Stimulated activated CD4-positive, alpha-beta T cell treated with anti-CD3 and anti-CD28 coated beads, TNF-alpha, amount 100 ng/mL, for 4 hours (primary cell): ENCODE measurements at places on chromosomes 16 and 17.

- DNase-seq: no peak
Measured at GRCh38 chr16:53583401-53583800, 80.4 kb upstream of the AKTIP start.

- DNase-seq: no peak
Measured at GRCh38 chr16:53069772-53070171, 15.0 kb downstream of the CHD9 start.

DNA sequence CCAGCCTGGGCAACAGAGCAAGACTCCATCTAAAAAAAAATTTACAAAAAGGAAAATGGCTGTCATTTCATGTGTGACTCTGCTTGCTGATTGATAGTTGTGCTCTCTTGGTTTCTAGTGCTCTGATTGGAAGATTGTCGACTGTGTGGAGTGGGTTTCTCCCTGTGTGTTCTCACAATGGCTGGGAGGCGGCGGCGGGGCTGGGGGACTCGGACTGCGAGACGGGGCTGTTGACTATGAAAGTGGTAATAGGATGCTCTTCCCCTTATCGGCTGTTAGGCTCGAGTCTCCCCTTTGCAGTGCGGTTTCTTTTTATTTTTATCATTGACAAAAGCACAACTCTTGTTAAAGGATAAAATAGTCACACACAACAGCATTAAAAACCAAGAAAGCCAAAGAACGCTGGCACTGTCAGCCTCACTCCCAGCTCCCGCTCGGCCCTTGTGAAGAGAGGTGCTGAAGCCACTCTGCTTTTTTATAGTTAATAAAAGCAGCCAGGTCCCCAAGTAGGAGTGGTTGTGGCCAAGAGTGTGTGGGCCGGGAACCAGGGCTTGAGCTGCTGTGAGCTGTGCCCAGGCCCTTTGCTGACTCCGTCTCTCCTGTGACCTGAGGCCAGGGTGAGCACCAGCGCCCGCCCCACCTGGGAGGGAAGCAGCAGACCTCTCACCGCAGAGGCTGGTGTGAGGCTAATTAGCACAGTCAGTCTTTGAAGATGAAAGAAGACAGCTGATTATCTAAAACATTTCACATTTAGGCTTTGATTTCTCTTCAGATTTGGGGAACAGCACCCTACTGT is 36.5 kb downstream of the TBCD start:
- no peak for DNase-seq

DNA sequence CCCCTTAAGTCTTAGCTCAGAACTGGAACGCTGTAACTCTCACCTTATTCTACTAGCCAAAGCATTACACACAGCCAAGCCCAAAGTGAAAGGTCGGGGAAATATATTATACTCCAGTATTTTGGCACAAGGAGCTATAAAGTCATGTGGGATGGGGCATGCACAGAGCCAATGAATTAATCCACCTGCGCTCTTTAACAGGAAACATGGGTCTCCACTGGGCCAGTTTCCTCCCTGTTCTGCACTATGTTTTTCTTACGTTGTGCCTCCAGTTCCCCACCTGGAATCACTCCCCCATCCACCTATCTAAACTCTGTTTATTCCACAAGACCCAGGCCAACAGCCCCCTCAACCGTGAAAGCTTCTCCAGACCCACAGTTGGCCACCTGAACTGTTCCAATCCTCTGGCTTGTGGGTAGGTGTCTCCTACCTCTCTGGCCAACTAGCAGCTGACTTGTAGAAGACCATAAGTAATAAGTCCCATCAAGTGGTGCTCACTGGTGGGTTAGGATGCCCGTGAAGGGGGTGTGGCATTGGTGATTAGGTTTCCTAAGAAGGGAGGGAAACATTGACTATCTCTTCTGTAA is 286.9 kb downstream of the NPIPA8 start:
- DNase-seq: no peak

GRCh38 chr17:16511593-16511992 is 19.6 kb upstream of the LRRC75A start:
- no peak for DNase-seq

DNA sequence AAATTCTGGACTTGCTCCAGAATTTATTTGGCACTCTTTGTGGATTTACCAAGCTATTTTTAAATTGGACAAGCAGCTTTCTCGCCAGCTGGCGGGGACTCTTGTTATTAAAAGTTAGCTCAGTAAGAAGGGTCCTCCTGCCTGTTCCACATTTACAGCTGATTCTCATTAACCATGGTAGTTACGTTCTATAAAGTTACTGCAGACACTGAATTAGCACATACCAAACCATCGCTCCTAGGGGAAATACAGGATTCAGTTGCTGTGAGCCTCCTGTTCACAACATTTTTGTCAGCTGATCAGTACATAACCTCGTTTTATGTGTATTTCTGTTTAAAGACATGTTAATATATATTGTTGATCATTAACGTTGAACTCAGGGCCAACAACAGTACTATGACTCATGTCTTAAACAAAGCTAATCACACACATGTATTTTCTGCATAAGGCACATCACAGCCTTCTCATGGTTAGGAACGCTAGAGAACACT is 4.2 kb downstream of the LDAF1 start:
- DNase-seq: no peak

DNA sequence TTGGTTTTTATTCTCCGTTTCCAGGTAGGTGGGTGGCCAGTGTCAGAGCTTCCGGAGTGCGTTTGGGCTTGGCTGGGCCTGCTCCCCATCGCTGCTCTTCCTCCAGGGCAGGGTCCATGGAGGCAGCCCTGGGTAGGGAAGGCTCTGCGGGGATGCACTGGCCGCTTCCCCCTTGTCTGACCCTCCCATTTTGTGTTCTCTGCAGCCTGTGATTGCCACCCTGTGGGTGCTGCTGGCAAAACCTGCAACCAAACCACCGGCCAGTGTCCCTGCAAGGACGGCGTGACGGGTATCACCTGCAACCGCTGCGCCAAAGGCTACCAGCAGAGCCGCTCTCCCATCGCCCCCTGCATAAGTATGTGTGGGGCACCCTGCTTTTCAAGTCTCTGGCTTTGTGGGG is 158.3 kb downstream of the NTN1 start:
- no peak for DNase-seq

- no peak for DNase-seq
Measured at GRCh38 chr17:49738456-49739163, 25.3 kb downstream of the FAM117A start.

DNA sequence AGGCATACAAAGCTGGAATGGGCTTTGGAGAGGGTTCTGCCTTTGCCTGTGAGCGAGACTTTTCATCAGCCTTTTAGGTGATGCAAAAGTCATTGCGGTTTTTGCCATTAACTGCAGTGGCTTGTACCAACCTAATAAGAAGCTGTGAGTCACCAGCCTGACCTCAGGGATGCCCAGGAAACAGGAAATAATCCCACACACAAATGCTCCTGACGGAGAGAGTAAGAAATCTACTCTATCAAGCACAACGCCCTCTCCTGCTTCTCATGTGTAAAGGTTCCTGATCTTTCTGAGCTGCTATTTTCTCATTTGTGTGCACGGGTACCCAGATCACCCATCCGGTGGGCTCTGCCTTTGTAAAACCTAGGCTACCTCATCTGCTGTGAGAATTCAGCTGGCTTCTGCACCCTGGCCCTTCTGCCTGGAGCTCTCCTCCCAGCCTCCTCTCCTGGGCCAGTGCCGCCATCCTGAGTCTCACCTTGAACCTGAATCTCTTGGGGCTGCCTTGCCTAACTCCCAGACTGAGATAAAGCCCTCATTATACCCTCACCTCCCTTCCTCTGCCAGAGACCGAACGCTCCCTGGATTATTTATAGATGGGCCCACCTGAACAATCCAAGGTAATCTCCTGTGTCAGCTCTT is 299.7 kb downstream of the C16orf95 start:
- DNase-seq: no peak

GRCh38 chr17:83174362-83175118 is 95.1 kb downstream of the METRNL start:
- DNase-seq: no peak

DNA sequence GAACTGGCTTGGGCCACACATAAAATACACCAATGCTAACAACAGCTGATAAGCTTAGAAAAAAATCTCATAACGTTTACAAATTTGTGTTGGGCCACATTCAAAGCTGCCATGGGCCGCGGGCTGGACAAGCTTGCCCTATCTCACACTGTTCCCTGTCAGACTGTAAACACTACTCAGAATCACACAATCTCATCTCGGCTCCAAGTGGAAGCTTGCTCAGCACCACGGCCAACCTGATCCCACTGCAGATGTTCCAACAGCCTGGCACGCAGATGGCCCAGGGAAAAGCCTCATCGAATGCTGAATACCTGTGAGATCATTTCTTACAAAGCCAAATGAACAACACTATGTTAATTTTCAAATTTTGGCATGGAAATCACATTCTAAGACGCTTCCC is 125.8 kb downstream of the ANKRD11 start:
- DNase-seq: no peak

GRCh38 chr16:23821875-23822688 is 13.7 kb upstream of the PRKCB start:
- DNase-seq: no peak

DNA sequence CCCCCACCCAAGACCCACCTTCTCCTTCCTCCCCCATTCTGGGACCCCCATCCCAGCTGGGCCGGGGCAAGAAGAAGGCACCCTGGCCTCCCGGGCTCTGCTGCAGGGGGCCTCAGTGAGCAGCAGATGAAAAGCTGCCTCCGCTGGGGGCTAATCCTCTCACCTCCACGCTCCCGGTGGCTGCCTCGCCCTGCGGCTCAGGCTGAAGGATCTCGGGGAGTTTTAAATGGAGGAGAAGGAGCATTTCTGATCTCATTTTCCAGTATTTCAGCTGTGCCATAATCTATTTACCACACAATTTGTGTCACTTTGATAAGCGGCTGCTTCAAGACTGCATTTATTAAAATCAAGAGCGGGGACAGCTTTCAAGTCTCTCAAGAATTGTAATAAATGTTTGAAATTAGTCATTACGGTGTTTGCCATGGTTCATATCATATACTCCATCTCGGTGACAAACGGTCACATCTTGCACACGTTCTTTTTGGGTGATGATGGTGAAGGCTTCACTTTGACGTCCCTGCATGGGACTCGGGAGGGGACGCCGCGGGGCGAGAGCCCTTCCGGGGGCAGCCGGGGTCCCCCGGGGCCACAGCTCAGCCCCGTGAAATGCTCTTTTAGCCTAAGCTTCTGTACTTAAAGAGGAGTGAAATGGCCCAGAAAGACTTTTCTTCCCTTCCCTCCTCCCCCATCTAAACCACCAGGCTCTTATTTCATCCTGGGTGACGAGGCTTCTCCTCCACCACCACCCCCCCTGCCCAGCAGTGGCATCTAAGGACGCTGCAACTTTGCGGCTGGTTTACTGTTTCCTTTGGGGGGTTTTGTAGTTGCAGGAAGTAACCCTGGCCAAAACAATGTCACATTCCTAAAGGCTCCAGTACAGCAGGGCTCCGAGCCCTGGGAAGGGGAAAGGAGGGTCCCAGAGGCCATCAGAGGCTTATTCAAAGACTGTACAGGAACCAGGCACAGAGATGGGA is 313.1 kb upstream of the TNRC6C start:
- no peak for DNase-seq

- DNase-seq: no peak
Measured at GRCh38 chr16:51464996-51465395, 313.9 kb upstream of the SALL1 start.

GRCh38 chr17:44900894-44901293 is 1.6 kb upstream of the EFTUD2 start:
- DNase-seq: no peak

- DNase-seq: no peak
Measured at GRCh38 chr16:17367923-17368322, 102.8 kb downstream of the XYLT1 start.

DNA sequence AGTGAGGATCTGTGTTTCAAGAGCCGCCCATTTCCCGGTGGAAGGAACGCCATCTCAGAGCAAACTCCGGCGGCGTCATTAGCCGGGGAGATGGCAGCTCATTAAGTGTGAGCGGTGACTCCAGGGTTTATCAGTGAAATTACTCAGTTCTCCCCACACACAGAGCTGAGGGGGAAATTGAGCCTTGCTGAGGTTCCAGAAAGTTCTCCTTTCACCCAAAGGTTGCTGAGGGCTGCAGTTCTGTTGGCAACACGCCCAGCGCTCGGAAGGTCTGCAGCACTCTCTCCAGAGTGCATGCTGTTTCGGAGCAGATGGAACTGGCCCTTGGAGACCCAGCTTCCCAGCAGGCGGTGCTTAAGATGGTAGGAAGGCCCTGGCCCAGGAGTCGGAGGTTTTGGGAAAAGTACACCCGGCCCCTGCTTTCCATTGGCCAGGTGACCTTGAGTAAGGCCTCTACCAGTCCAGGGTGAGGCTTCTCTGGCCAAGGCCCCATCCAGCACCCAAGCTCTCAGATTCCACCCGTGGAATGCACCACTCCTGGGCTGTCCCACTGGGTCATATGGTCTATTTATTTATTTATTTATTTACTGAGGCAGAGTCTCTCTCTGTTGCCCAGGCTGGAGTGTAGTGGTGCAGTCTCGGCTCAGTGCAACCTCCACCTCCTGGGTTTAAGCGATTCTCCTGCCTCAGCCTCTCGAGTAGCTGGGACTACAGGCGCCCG is 167.7 kb upstream of the CIBAR2 start:
- DNase-seq: no peak

DNA sequence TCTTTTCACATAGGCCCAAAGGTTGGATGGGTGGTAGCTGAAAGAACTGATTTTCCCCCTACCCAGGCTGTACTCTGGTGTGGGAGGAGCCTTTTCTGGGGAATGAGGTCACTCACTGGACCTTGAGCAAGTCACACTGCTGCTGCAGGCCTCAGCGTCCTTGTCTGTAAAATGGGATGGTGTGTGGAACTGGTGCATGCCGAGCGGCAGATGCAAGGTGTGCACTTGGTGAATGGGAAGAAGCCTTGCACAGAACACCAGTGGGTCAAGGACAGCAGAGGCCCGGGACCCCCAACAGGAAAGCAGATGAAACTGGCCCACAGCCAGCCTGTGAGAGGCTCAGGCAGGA is 38.1 kb downstream of the ARHGAP27 start:
- DNase-seq: no peak

DNA sequence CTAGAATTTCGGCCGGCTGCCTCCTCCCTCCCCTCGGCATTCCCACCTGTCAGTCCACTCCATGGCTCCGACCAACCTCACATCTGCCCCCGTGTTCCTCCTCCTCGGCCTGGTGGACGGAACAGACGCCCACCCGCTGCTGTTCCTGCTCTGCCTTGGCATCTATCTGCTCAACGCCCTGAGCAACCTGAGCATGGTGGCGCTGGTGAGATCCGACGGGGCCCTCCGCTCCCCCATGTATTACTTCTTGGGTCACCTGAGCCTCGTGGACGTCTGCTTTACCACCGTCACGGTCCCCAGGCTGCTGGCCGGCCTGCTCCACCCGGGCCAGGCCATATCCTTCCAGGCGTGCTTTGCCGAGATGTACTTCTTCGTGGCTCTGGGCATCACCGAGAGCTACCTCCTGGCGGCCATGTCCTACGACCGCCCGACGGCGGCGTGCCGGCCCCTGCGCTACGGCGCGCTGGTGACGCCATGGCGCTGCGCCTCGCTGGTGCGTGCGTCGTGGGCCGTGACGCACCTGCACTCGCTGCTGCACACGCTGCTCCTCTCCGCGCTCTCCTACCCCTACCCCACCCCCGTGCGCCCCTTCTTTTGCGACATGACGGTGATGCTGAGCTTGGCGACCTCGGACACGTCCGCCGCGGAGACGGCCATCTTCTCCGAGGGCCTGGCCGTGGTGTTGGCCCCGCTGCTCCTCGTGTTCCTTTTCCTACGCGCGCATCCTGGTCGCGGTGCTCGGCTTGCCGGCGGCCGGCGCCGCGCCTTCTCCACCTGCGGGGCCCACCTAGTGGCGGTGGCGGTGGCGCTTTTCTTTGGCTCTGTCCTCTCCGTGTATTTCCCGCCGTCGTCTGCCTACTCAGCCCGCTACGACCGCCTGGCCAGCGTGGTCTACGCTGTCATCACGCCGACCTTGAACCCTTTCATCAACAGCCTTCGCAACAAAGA is at the start of gene OR3A2:
Gene OR3A2, minus strand, starts transcription at position 440 of the 948 bp plus-strand sequence.
- DNase-seq: no peak

- DNase-seq: no peak
Measured at GRCh38 chr16:86910161-86910769, 331.9 kb downstream of the FOXL1 start.
